ENCODE measurements at places on chromosomes 7 and 10.

DNA sequence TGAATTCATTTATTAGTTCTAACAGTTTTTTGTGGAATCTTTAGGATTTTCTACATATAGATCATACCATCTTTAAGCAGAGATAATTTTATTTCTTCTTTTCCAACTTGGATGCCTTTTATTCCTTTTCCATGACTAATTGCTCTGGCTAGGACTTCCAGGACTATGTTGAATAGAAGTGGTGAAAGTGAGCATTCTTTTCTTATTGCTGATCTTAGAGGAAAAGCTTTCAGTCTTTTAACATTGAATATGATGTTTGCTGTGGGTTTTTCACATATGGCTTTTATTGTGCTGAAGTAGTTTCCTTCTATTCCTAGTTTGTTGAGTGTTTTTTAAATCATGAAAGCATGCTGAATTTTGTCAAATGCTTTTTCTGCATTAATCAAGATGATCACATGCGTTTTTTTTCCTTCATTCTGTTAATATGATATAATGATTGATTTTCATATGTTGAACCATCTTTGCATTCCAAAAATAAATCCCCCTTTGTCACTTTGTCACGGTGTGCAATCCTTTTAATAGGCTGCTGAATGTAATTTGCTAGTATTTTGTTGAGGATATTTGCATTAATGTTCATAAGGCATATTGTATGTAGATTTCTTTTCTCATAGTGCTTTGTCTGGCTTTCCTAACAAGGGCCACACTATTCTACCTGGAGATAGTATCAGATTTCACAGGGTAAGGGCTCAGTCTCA, 92.9 kb downstream of the ZNF467 start:
- DNase-seq: no peak

DNA sequence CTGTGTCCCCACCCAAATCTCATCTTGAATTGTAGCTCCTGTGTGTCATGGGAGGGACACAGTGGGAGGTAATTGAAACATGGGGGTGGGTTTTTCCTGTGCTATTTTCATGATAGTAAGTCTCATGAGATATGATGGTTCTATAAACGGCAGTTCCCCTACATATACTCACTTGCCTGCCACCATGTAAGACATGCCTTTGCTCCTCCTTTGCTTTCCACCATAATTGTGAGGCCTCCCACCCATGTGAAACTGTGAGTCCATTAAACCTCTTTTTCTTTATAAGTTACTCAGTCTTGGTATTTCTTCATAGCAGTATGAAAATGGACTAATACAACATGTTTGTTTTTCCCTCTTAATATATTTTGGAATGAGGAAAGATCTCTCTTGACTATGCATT, 24.5 kb upstream of the TBXAS1 start:
- DNase-seq: no peak

DNA sequence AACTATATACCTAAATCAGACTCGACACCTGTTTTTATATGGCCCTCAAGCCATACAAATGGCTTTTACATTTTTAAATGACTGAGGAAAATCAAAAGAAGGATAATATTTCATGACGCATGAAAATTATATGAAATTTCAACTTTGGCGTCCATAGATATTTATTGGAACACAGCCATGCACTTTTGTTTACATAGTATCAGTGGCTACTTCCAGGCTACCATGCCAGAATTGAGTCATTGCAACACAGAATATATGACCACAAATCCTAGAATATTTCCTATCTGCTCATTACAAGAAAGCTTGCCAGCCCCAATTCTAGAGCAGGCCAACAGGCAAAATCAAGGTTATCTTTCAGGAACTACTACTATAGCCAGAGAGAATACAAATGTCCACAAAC, 29.3 kb downstream of the AFAP1L2 start:
- no peak for DNase-seq

DNA sequence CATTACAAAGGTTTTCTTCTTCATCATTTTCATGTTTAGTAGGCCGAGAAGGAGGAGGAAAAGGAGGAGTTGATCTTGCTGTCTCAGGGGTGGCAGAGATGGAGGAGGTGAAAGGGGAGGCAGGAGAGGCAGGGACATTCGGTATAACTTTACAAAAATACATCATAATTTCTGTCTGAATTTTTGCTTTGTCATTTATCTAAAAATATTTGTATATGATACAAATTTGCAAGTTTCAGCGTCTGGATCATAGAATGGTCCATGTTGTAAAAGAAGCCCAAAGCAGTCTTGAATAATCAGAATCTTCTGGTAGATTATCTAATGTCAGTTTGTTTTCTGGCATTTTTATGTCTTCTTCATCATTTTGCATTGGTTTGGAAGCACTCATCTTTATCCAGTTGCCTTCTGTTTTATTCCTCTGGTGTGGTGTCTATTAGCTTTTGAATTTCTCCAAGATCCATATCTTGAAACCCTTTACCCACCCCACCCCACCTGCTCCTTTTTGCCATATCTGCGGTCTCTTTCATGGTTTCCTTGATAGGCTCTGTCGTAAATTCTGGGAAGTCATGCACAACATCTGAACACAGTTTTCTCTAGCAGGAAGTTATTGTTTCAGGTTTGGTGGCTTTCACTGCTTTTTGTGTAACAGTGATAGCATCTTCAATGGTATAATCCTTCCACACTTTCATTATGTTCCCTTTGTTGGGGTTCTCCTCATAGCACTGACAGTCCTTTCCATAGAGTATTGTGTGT, 95.0 kb downstream of the ST7 start:
- no peak for DNase-seq

- no peak for DNase-seq
Measured at GRCh38 chr7:77419102-77419501, 3.0 kb upstream of the GSAP start.
